ENCODE measurements at places on chromosomes 4 and X.

GRCh38 chr4:66169341-66169740, 499.1 kb upstream of the EPHA5 start:
- DNase-seq = no peak

DNA sequence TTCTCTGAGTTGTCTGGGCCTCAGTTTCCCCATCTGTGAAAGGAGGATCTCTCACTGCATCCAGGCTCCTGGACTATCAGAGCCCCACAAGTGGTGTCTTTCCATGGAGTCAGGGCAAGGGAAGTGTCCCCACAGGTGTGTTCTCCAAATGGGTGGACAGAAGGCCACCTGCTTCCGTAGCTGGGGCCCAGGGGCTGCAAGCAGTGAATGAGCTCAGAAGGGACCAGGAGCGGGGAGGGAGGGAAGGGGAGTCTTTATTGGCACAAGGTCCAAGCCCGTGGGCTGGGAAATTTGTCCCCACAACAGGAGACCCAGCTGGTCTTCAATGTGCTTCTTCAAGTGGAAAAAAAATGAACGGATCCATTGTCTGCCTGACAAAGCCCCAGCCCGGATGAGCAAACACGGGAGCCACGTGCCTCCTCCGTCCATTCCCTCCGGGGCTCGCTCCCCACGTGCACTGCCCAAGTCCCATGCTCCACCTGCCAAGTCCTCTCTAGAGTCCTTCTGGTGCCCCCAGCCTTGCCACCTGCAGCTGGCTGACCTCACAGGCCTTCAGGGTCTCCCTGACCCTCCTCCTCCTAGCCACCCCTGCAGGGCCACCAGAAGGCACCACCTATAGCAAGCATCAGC, 72.0 kb downstream of the JAKMIP1 start:
- DNase-seq = no peak

- no peak for DNase-seq
Measured at GRCh38 chr4:155666344-155667221, at the start of gene GUCY1A1. TSS of gene GUCY1A1 (plus strand) at chr4:155666848. CDS start at chr4:155696868, 30,020 bp downstream.

DNA sequence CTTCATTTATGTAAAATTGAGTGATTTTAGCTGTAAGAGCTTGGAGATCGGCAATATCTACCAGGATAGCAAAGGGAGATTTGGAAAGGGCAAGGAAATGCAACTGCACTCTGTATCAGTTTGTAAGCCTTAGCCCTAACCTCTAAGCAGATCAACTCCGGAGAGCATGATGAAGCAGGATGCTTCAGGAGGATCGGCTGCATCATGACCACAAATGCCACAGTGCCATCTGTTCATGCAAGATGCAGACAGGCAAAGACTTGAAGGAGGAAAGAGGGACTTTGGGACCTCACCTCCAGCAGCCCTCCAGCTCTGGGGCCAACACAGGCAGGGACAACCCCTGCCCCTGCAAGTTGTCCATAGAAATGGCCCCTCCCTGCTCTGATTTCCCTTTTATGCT, 377.6 kb upstream of the GATB start:
- DNase-seq = no peak

DNA sequence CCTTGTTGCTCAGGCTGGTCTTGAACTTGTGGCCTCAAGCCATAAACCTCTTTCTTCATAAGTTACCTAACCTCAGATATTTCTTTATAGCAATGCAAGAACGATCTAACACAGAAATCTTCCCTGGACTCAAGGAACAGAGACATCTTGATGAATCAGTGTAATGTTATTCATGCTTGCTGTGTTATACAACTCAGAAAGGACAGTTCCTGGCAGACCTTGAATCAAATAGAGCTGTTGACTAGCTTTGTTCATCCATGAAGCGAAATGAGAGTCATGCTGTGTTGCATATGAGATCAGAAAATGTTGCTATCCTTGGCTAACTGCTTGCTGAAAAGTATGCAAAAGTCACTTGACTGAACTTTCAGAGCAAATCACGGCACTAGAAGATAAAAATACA, 72.6 kb upstream of the ARHGAP24 start:
- DNase-seq = no peak

- no peak for DNase-seq
Measured at GRCh38 chrX:119427024-119427794, 28.1 kb downstream of the SLC25A43 start.

GRCh38 chr4:1535926-1536578, 129.8 kb upstream of the NKX1-1 start:
- DNase-seq = no peak

GRCh38 chr4:165738571-165738970, 134.5 kb upstream of the TLL1 start:
- no peak for DNase-seq

GRCh38 chr4:155248002-155248896, 39.8 kb downstream of the NPY2R start:
- DNase-seq = no peak

GRCh38 chrX:102042372-102043325, 82.8 kb upstream of the TCEAL2 start:
- DNase-seq = no peak

DNA sequence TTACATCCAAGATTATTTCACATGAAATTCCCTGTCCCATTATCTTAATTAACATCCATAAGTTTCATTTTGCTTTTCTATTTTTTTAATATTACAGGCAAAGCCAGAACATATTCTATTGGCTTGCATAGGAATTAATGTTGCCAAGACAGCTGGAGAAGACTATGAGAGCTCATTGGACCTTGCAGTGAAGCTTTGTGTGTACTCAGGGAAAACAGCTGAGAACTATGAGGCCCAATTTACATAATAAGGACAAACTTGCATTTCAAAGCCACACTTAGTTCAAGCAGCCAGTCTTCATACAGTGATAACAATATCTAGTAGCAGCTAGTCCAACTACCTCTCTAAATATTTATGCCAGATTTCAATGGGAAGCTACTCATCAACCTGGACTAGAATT, 134.4 kb downstream of the DDX53 start:
- no peak for DNase-seq

GRCh38 chr4:100188829-100189228, 1.4 kb downstream of the DDIT4L start:
- no peak for DNase-seq

- DNase-seq = no peak
Measured at GRCh38 chr4:80360900-80361299, 25.4 kb downstream of the CFAP299 start.

DNA sequence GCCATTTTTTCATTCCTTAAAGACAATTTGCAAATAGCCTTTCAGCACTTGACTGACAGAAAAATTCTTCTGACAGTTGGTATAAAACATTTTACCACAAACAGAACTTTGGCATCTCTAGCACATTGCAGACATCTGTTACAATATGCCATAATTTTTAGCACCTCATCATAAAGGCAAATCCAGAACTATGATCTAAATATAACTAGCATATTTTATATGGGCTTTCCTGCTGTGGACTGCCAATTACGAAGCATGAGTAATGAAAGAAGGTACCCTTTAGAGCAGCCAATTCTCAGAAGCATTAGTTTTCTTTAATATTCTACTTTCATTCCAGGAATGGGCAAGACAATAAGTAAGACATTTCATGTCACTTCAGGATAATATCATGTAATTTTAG, 647.4 kb upstream of the GALNT7 start:
- no peak for DNase-seq

DNA sequence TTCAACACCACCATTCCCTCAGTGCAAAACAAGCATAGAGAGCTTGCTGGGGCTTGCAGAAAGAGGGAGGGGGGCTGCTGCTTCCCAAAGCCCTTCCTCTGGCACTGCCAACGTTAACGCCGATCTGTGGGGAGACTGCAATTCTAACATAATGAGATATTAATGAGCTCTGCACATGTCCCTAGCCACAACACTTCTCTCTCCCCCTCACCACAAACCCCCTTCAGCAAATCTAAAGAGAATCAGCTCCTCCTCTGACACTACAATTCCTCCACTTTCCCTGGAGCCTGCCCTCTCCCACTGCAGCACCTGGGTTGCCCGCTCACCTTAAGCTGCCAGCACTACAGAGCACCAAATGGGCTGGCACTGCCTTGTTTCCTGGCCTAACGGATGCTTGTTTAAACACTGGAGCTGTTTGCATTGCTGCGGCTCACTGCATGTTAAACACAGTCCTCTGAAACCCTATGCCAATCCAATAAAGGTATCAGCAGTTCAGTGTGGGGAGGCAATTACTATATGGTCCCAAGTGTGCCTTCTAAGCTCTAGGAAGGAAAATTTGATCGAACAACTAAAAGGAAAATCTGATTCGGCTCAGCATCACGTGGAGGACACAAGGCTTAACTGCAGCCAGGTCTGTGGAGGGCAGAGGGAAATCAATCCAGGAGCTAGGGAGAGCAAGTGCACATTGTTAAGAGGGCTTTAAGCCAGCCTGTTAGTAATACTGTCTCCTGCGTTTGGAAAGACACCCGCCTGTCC, 232.4 kb downstream of the MAML3 start:
- no peak for DNase-seq

DNA sequence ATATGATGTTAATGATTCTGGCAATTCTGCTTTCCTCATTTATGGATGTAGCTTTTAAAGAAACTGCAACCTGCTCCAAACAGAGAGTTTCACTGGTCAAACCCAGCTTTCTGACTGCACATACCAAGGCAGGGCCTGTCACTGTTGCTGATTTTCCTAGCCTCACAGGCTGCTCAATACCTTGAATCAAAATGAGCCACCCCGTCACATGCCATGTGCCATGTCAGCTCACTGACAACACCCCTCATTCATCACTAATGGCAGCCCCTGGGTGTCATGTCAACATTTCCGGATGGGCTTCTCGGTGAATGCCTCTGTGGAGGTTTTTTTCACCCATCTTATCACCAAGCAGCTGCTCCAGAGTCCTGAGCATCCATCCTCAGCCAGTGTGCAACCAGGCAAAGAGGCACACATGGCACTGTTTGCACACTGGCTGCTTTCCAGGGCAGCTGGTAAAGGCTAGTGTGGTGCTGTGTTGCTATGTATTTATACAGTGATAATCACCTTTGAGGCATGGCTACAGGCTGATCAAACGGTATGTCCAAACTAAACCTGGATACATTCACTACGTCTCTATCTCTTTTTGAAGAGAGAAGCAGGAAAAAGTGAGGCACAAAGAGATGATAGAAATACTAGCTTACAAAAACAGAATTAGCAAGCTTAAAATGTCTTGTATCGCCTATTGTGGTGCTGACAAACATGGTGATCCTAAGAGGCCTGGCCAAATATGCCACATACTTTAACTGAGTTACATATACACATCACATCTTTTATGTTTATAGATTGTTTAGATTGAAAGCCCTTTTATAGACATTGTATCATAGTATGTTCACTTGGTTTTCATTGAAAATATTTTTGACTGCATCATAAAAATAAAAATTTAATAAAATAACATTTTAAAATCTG, 94.6 kb upstream of the INPP4B start:
- no peak for DNase-seq

- no peak for DNase-seq
Measured at GRCh38 chr4:113148925-113149324, 99.5 kb downstream of the ANK2 start.

DNA sequence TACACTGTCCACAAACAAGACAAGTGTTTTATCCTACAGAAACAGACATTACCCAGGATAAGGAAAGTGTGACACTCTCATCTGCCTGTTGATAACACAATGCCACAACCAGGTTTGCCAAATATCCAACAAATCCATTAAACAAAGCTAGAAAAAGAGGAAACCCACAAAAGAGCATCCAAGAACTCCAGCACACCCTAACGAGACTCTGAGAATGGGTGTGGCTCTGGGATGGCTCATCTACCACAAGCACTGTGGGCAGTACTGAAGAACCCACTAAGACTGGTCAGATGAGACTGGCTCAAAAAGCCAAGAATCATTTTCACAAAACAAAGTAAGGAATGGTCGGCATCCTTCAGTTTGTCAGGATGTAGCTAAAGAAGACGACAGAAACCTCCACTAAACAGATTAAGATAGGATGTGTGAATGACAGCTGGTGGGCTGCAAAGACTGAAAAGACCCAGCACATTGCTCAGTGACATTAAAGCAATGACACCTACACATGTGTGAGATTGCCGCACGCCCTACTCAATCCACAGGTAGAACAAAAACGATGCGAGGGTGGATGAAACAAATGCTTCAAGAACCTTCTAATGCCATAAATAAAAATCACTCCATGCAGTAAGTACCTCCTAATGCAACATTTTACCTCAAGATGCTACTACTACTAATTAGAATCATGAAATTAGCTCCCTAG, 14.7 kb downstream of the ATP8A1 start:
- no peak for DNase-seq

DNA sequence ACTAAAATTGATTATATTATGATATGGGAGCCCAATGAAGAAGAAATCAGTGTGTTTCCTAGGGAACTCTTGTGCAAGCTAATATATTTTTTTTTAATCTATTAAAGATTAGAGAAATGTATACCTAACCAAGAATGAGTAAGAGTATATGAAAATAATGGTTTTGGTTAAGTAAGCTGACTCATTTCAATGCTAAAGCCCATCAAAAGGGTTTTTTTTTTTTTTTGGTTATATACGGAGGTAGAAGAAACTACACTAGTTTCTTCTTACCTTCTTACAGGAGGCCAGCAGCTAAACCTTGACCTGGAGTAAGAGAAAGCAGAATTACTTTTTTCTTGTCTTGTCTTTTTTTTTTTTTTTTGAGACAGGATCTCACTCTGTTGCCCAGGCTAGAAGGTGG, 27.5 kb downstream of the RUFY3 start:
- no peak for DNase-seq

- no peak for DNase-seq
Measured at GRCh38 chr4:129526812-129527211, 430.9 kb downstream of the C4orf33 start.
